ENCODE measurements at places on chromosomes 2 and 18.

- no peak for DNase-seq
These were observed 116.9 kb upstream of the FHL2 start for GRCh38 chr2:105515581-105516415.

- no peak for DNase-seq
These were observed 290.7 kb upstream of the CYP26B1 start for GRCh38 chr2:72438364-72438763.

GRCh38 chr2:39228413-39229209 lies 15.2 kb downstream of the CDKL4 start:
- peak; percentile 65 for DNase-seq

DNA sequence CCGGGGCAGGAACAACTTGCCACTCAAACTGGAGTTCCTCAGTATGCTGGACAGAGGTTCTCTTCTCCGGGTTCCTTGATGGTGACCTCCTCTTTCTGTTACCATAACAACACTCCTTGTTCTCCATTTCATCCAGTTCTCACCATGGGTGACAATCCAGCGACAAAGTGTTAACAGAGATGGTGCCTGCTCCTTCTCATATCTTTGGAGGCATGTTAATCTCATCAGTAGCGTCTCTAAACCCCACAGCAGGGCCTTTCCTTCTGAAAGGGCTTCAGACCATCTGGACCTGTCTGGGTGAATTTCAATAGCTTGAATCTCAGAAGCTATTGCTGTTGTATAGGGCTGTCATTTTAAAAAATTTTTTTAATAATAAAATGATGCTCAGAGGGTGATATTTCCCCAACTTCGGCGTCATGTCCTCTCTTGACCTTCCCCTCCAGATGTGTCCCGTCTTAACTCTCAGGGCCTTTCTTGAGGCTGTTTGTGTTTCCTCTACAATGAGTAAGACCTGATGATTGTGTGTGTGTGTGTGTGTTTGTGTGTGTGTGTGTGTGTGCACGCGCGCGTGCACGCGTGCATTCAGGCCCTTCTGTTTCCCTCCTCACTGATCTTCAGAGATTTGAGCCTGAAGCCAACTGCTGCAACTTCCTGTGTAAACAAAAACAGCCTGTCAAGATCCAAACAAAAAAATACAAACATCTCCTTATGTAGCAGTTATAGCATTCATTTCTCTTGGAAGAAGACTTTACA lies 24.3 kb upstream of the CETN1 start:
- no peak for DNase-seq

DNA sequence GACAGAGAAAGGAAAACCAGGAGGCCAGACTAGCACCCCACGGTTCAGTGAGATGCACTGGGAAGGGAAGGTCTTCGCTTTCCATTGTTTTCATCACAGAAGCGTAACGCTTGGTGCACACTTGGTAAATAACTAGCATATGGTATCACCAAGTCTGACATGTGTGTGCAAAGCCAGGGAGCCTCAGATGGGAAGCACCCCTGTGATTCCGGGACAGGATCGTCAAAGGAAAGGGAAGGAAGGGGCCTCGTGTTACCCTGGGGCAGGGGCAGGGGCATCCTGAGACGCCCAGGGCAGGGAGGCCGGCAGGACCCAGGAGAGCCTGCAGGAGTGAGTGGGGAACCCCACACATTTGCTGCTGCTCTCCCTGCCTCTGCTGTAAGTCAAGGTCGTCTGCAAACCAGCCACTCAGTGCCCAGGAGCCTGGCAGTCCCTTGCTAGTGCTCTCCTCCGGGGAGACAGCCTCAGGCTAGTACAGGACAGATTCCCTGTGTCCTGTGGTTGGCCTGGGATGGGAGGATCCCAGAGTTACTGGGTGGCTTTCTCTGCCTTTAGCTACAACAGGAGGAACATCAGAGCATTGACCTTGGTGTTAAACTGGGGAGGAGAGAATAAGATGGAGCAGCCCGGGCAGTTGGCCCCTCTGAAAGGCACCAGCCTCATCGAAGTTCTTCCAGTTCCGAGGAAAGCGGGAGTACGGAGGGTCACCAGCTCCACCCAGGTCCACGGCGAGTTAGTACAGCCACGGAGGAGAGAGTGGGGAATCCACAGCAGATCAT lies 192.5 kb downstream of the NDUFA10 start:
- DNase-seq, result no peak

GRCh38 chr18:70075906-70076305 lies 128.2 kb upstream of the CD226 start:
- DNase-seq, result no peak

GRCh38 chr2:166381-166780 lies 97.5 kb downstream of the SH3YL1 start:
- DNase-seq, result no peak

- DNase-seq, result no peak
These were observed 3.7 kb upstream of the EMX1 start for GRCh38 chr2:72913486-72914205.

DNA sequence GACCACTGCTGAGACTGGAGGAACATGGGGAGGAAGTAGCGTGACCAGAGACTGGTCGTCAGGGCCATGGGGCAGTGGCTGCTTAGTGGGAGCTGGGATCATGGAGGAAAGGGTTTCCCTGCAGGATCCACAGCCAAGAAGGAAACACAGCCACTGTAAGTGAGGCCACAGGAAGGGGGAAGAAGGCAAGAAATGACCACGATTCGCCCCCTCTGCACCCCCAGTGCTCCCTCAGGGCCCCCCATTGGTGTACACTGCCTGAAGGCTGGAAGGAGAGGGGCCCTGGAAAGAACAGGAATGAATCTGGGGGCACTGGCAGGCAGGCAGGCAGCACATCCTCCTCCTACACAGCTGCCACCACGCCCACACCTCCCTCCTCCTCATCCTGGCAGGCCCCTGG lies 62.5 kb upstream of the RMDN2 start:
- no peak for DNase-seq

DNA sequence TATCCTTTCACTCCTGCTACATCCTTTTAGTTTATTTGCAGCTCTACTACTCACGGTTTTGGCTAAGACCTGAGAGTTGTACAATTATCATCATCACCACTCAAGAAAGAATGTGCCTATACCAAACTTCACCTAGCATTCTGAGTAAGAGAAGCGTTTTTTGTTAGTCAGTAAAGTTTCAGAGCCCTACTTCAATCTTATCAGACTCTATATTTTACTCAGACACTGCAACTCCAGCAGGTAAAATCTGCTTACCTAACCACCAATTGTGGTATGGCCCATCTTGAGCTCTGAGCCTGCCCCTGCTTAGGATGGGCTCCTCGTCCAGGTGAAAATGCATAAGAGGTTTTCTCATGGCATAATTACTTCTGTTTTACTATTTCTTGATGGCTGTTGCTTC lies 37.1 kb downstream of the ICOS start:
- no peak for DNase-seq

DNA sequence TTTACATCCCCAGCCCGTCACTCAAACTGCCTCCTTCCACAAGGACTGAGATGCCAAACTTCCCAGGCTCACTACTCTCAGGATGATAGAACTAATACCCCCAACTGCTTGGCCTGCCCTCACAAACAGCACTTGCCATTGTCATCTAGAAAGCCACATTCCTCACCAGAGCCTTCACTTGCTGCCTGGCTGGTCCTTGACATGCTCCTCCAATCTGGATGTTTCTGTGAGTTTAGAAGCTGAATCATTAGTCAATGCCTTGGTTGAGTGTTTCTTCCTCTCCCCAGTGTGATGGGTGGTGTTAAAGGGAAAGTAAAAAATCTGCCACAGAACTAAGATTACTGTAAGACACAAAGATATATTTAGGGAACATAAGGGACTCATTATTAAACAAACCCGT lies 52.5 kb downstream of the MARCHF4 start:
- no peak for DNase-seq

GRCh38 chr18:76431437-76432273 lies 63.4 kb downstream of the ZNF516 start:
- no peak for DNase-seq

DNA sequence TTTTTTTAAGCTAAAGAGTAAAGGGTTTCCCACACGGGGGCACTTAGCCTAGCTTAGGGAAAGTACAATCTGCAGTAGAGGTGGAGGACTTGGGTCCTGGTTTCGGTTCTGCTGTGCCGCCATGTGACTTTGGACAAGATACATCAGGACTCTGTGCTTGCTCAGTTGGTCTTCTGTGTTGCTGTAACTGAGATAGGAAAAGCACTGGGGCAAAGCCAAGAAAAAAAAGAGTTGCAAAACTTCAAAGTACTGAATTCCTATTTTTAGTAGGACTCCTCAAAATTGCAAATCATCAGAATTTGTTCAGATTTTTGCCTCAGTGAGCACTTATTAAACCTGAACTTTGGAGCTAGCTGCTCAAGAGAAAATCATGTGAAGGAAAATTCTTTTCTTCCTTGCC lies 96.3 kb upstream of the STON1 start:
- DNase-seq, result no peak

GRCh38 chr18:68817584-68817983 lies 19.7 kb downstream of the CCDC102B start:
- DNase-seq, result no peak

- no peak for DNase-seq
These were observed 62.8 kb downstream of the INO80D start for GRCh38 chr2:206023183-206023582.

DNA sequence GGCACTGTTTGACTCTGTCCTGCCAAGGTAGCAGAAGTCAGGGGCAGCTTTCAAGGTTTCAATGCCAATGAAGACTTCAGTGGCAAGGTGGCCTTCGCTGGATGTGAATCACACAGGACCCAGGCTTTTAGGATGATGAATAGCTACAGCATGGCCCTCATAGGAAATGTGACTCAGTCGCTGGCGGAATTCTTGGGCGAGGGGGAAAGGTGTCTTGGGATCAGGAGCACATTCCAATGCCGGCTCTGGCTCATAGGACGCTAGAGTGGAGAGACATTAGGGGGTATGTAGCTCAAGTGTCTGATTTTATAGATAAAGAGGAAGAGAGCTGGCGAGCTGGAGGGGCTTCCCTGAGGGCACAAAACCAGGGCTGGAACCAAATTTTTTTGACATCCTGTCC lies 68.6 kb downstream of the SMIM21 start:
- no peak for DNase-seq

DNA sequence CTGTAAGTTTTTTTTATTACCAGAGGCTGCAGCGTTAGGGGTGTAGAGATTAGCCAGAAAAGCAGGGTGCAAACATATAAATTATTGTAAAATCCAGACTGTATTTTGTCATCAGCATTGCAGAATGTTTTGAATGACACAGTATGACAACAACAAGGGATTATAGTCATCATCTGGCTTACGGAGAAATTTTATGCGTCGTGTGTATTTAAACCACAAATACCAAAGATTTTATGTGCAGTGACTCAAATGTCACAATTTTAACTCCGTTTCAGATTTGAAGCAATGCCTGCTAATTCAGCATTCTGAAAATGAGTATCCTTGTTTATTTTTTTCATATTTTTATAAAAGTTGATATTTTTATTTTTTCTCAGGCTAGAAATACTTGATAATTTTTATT lies 19.4 kb upstream of the TMX3 start:
- no peak for DNase-seq

DNA sequence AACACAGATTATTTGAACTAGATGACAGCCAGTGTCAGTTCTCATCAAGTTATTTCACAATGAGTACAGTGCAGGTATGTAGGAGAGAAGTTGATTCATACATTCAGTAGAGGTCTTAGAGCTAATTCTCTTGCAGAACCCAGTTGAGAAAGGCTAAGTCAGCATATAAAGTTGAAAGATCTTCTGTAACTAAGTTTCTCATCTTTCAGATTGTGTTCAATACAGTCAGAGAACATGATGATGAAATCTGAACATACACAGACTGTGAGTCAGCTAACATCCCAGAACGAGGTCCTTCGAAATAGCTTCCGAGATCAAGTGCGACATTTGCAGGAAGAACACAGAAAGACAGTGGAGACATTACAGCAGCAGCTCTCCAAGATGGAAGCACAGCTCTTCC lies 41.9 kb upstream of the LIMS1 start:
- DNase-seq, result no peak

- DNase-seq, result no peak
These were observed 89.1 kb upstream of the NEDD4L start for GRCh38 chr18:57954935-57955334.

DNA sequence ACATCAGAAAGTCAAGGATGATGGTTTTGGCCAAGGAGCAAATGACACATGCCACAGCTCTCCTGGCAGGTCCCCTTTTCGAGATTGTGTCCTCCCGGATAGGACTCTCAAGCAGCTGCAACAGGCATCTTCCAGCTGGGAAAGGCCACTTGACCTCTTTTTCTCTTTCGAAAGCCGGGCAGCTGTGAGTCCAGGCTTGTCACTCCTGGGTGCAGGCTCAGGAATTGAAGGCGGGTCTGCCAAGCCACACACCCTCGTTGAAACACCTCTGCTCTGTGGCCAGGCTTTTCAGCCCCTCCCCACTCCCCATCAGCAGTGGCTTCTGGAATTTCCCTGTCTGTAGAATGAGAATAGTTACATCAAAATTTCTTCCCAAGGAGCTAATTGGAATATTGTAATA lies 98.0 kb downstream of the CCDC138 start:
- DNase-seq, result no peak

GRCh38 chr2:103785432-103785831 lies 1023.6 kb downstream of the TMEM182 start:
- DNase-seq, result no peak

DNA sequence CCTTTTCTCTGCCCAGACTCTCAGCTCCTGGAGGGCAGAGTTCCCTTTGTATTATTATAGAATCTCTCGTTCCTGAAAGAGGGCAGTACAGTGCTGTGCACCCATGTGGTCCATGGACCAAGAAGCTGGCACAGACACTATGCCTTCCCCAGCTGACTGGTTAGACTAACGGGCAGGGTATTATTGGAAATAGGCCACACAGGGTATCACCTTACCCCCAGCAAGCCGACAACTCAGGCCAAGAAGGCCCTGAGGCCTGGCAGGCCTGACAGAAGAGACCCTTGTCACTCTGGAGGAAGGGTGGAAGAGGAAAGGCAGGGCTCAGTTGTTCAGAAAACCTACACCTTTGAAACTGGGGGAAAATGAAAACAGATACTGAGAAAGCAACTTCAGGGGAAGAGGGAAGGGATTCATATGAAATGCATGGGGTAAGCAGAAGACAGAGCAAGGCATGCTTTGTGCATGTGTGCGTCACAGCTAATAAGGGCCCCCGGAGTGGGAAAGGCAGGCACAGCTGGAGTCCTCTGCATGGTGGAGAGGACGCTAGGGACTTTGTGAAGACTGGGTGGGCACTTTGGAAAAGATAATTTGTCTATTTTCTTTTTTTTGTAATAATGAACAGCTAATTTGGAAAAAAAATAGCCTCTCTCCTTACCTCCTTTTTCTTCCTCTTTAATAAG lies 476.8 kb upstream of the CELF4 start:
- no peak for DNase-seq

DNA sequence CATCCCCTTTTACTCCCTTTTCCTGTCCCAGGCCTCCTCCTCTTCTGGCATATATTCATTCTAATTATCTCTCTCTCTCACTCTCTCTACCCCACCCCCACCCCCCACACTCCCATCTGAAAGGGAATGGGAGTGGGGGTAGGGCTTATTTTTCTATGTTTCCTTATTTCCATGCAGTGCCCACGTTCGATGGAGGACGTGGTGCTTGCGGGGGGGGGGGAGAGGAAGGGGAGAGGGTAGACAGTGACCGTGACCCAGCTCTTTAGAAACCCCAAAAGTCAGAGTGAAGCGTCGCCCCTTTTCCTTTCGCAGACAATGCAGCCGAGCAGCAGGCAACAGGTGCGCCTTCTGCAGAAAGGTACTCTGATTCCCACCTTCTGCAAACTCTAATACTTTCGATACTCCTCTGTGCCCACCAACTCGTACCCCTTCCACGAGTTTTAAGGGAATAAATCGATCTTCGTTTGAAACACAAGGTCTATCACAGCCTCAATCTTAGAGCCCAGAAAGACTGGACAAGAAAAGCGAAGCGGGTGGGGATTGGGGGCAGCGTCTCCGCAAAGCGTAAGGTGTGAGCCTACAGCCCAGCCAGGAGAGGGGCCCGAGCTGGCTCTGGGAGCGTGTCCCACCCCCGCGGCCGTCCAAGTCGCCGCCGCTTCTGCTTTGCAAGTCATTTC lies 891 bp upstream of the NR4A2 start:
- peak; percentile 70 for DNase-seq
